DMS153 (cell line): ENCODE measurements at places on chromosomes 7 and 10.

DNA sequence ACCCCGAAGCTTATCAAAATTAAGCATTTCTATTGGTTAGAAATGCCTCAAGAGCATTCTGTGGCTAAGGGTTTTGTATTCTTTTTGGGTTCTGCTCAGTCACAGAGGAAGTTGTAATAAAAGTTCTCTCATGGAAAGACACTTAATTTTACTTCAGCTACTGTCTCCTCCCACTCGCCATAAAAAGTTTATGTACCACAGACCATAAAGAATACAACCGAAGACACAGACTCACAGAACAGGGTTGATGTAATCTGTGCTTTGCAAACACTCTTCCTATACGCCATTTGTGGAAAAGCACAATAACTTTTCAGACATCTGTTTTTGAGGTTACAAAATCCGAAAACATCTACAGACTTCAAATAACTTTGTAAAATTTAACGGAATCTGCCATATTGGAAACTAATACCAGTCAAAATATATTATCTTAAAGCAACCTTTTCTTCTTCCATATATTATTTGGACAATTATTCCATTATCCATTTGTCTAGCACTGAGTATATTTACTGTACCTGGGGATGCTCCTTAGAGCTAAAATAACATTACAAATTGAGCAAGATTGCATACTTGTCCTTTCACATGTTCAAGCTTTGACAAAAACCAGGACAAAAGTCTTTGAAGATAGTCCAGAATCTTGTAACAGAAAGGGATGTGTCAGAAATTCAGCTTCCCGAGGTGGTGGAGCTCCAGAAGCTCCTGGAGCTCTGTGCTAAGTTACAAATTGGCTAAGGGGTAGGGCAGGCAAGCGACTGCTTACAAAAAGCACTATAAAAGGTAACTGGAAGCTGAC lies 219.0 kb upstream of the MEOX2 start:
- DNase-seq = no peak

GRCh38 chr7:20441991-20442441 lies 111.3 kb downstream of the ITGB8 start:
- no peak for DNase-seq

DNA sequence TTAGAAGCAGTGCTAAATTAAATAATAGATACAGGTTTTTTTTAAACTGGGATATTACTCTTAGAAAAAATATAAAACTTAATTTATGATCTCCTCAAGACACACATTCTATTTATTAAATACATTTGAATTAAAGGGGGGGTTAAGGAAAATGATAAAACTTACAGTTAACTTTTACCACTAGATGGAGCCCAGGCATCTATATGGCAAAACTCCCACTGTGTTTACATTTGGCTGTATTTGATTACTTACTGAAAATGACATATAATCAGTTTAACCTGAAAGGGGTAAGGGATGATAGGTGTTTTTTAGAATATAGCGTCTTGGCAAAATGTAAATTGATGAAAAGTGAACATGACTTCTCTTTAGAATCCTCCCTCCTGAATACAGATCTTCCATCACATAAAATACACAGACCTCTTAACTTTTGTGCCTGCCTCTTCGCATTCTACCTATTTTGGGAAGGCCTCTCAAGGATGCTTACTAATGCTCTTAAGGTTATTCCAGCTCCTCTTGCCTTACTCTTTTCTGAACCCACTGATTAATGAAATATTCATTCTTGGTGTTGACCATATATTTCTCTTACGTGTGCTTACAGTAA lies 235.7 kb downstream of the AGMO start:
- DNase-seq = peak; percentile 54

GRCh38 chr7:127905491-127906330 lies 125.5 kb downstream of the LRRC4 start:
- no peak for DNase-seq

GRCh38 chr10:31939797-31940708 lies 11.4 kb upstream of the ARHGAP12 start:
- no peak for DNase-seq

- no peak for DNase-seq
These were observed 220.5 kb upstream of the HGF start for GRCh38 chr7:81990395-81990794.

- DNase-seq = no peak
These were observed 559 bp upstream of the STEAP2 start for GRCh38 chr7:90210981-90211380.

- no peak for DNase-seq
These were observed 434.2 kb downstream of the PHTF2 start for GRCh38 chr7:78232806-78233205.

GRCh38 chr10:113304726-113305125 lies 248.1 kb upstream of the HABP2 start:
- no peak for DNase-seq

DNA sequence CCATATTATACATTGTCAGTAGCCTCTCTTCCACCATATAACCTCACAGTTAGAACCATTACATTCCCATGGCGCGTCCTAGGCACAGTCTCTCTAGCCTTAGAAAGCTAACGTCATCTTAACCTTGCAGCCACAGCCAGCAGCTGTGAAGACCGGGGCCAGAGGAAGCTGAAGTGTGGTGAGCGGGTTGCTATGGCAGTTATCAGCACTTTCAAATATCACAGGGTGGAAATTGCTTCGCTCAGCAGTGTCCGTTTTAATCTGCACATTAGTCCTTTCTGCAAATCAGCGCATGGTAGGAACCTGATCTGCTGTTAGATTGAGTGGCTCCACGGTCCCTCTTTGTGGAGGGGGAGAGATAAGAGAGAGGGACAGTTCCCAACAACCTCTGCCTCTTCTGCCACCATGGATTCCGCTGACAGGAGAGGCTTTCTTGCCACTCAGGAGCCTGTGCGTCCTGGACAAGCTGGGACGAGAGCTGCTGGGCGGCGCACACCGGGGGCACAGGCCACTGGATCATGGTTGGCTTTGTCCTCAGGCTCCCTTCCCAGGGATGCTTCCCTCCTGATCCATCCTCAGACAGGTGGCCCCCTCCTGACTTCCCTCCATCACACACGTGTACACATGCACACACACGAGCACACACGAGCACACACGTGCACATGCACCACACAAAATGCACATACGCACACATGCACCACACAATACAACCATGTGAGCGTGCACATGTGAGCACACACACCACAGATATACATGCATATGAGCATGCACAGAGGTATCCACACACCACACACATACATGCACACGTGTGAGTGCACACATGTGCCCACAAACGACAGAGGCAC lies 93.8 kb downstream of the WDR37 start:
- DNase-seq = no peak

DNA sequence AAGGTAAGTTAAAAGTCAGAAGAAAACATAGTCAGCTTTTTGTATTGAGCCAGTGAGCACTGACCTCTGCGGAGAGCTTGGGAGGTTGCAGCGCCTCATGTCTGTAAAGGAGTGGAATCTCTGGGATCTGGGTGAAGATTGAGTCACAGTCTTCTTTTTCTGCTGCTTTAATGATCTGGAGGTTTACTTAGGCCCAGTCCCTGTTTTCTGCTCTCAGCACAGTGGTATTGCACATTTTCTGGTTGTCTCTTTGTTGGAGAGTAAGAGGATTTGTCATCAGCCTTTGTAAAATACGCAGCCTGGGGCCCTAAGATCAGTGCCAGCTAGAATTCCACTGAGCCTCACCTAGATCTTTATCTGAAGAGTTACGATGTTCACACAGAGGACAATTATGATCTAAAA lies 58.3 kb upstream of the GJD4 start:
- DNase-seq = no peak

DNA sequence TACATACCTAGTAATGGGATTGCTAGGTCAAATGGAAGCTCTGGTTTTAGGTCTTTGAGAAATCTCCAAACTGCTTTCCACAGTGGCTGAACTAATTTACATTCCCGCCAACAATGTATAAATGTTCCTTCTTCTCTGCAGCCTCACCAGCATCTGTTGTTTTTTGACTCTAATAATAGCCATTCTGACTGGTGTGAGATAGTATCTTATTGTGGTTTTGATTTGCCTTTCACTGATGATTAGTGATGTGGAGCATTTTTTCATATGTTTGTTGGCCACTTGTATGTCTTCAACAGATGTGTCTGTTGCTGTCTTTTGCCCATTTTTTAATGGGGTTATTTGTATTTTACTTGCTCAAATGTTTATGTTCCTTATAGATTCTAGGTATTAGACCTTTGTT lies 675.5 kb downstream of the SUGCT start:
- no peak for DNase-seq

GRCh38 chr7:14095233-14095950 lies 105.9 kb upstream of the ETV1 start:
- DNase-seq = peak; percentile 42

DNA sequence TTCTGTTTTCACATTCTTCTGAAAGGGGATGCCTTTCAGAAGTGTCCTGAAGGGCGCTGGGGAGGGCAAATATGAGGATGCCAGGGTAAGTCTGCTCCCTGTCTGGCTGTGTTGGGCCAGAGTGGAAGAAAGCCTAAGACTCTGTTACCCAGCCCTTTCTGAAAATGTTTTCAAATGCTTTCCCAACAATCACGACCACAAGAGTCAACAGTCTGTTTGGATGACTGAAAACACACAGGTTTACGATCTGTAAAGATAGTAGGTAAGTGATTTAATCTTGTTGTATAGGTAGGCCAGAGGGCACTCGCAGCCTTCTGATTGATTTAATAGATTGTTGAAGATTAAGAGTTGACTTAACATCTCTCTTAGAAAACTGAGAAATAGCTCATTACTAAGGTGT lies 13.2 kb downstream of the SGPL1 start:
- DNase-seq = peak; percentile 64

- DNase-seq = no peak
These were observed 8.3 kb downstream of the GIMAP8 start for GRCh38 chr7:150458756-150459155.

GRCh38 chr10:12656518-12657142 lies 307.3 kb downstream of the CAMK1D start:
- DNase-seq = peak; percentile 1

DNA sequence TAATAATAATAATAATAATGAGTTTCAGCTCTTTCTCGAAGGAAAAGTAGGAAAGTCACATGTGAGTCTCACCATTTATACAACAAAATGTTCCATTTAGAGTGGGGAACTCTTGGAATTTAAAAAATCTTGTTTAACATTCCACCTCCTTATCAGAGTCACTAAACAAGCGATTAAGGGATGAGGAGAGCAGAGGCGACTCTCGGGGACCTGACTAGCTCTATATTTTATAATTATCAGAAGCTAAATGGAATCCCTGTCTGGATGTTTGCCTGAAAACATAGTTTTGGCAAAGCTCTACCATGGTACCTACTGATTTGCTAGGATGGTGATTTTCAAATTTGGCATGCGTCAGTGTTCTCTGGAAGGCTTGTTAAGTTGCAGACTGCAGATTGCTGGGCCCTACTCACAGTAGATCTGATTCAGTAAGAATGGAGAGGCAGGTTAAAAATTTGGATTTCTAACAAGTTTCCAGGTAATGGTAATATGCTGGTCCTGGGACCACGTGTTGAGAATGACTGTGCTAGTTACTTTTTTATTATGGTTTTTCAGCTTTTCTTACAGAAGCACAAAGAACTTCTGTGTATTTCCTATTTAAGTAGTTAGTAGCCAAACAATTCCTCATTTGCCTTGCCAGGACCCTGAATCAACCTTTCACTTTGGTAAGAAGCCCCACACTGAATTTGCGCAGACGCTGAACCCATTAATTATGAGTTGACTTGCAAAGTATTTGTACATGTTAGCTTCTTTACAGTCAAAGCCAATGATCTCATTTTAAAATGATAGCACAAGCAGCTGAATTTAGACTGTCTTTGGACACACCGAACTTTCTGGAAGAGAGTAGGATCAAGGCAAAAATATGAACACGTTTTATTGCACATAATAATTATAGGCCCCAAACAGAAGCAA lies 39.5 kb downstream of the CPED1 start:
- DNase-seq = no peak

GRCh38 chr7:6636741-6637543 lies at the start of gene ZNF316:
ZNF316 (plus strand) TSS chr7:6637318; CDS start chr7:6642410, 5,092 bp downstream.
- no peak for DNase-seq

DNA sequence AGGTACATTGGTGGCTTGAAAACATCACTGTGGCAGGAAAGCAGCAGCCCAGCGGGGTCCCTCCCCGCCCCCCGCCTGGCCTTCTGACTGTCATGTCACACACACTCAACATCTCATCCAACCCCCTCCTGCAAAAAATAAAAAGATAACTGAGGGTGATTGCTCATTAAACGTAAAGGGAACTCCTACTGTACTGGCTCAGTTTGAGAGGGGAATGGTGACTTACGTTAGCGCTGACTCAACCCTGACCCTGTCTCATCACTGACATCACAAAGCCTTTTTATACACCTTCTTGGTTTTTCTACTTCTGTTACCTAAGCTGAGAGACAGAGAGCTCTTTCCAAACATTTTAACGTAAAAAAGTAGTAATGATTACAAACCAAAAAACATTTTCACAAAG lies 48.8 kb downstream of the ADARB2 start:
- DNase-seq = no peak

- DNase-seq = no peak
These were observed 241.7 kb downstream of the MAGI2 start for GRCh38 chr7:79211724-79212123.

- DNase-seq = no peak
These were observed 1039.6 kb upstream of the LRRN3 start for GRCh38 chr7:110051372-110051771.

DNA sequence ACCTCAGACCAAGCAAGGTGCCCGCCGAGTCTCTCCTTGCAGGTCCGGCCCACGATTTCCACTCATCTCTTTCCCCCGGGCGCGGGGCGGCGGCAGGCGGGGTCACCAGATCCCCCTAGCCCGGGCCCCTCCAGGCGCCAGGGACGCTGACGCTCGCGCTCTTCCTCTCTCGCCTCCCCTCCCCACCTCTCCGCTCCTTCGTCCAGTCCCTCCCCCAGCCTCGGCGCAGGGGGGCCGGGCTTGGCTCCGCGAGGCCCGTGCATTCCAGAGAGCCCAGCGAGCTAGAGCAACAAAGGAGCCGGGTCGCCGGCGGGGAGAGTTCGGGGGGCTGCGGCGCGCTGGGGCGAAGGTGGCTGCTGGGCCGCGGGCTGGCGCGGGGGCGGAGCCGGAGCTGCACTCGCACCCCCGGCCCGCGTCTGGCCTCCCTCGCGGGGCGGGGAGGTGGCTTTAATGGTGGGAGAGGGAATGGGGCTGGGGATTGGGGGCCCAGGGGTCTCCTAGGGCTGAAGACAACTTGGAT lies at the start of gene SMO:
SMO (plus strand) TSS at position 262 of the 520 bp plus-strand sequence. CDS start 519 bp downstream, outside the sequence.
- DNase-seq = no peak

DNA sequence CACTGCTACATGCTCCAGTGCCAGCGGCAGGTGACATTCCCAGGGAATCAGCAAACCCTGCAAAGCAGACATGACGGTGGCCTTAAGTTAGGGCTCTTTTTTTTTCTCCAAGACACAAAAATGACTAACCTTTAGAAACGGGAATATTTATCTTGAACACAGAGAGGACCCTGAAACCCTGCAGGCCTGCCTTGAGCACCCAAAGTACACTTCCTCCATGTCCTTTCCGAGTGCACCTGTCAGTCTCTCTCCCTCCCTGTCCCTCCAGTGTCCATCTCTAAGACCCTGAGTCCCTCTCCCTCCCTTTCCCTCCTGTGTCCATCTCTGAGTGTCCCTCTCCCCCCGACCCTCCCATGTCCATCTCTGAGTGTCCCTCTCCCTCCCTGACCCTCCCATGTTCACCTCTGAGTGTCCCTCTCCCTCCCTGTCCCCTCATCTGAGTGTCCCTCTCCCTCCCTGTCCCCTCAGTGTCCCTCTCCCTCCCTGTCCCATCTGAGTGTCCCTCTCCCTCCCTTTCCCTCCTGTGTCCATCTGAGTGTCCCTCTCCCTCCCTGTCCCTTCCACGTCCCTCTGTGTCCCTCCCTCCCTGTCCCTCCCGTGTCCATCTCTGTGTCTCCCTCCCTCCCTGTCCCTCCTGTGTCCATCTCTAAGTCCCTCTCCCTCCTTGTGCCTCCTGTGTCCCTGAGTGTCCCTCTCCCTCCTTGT lies 51.2 kb upstream of the CAMK2B start:
- DNase-seq = no peak

GRCh38 chr10:101525848-101526247 lies 62.2 kb downstream of the POLL start:
- no peak for DNase-seq
